Glutamatergic neuron (in vitro differentiated cells): ENCODE measurements at places on chromosomes 12 and 14. TPM values are rescaled to one million over a fixed set of nuclear protein-coding genes. Genes with fewer than 3 reads are reported as not detected.

The SCFD1 gene
- 68.9 TPM for total RNA-seq

The ARHGAP9 gene
- total RNA-seq, result 52.0 TPM

- no peak for DNase-seq
Measured at GRCh38 chr12:68580911-68581310, 29.8 kb upstream of the RAP1B start.

The ETFBKMT gene
- 2.2 TPM for total RNA-seq

The MEG3 gene
- 0.22 TPM for total RNA-seq

GRCh38 chr12:54173906-54174471, 14.8 kb downstream of the SMUG1 start:
- no peak for DNase-seq

- no peak for DNase-seq
Measured at GRCh38 chr12:13350946-13351345, 154.4 kb downstream of the EMP1 start.

DNA sequence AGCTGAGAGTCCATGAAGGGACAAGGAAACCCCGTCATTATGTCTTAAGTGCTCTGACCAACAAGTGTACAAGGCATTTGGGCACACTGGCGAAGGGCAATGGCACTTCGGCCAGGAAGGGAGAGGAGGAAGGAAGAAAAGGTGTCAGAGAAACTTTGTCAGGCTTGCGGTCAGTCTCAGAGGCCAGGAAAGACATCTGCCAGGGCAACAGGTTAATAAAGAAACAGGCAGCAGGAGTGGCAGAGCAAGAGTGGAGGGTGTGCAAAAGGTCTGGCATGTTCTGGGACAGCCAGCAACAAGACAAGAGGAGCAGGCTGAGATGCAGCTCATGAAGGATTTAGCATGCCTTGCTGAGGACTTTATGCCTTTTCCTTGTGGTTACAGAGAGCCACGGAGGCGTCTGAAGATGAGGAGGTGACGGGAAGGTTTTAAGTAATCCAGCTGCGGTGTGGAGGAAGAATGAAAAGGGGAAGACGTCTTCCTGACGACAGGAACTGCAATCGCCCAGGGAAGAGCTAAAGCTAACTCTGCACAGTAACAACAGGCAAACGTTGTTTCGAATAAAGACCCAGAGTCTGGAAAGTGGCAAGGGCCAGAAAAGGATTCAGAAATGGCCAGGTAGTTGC, 13.1 kb downstream of the APPL2 start:
- DNase-seq, result no peak
